NCI-H1930 (cell line): ENCODE measurements at places on chromosomes 5 and 9.

DNA sequence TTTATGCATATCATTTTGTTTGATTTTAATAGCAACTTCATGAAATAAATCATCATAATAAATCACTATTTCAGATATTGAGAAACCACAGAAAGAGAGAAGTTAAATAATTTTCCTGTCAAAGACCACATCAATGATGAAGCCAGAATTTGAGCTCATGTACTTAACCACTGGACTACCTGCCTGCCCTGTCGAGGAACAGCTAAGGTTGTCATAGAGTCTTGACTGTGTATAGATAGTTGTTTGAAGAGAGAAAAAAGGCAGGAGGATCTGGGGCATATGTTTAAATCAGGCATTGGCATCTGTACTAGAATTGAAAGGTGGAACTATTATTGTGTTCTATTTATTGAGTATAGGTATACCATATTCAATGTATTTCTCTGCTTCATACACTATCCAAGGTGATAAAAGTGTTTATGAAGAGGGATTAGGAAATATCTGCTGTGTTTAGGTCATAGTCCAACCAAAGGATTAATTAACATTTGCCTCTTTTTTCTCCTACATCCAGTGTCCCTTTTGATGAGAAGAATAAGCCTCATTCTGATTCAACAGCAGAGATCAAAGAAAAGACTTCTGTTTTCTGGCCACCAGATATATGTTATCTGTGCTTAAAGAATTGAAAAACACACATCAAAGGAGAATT lies 37.3 kb upstream of the CDKN2B start:
- DNase-seq = no peak

- no peak for DNase-seq
Observed at GRCh38 chr9:72313507-72313906, 51.5 kb downstream of the ZFAND5 start.

GRCh38 chr5:56277573-56277972 lies 44.4 kb upstream of the ANKRD55 start:
- DNase-seq = no peak

GRCh38 chr9:79735023-79735779 lies 163.4 kb downstream of the TLE4 start:
- DNase-seq = no peak

GRCh38 chr5:150121448-150122157 lies 34.0 kb downstream of the PDGFRB start:
- no peak for DNase-seq

DNA sequence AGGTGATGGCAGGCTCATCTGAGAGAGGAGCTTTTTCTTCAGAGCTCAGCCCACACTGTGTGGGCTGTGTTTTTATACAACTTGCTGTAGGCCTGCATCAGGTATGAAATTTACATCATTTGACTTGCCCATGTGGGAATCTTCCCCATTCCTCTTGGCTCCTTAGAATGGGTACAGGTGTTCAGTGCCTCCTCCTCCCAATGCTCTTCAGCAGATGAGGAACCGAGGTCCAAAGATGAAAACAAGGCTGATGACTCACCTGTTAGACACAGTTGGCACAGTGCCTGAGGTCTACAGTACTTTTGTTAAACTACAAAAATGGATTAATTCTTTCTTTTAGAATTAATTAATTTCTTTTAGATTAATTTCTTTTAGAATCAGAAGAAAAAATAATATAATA lies 20.8 kb downstream of the PAPPA start:
- no peak for DNase-seq

DNA sequence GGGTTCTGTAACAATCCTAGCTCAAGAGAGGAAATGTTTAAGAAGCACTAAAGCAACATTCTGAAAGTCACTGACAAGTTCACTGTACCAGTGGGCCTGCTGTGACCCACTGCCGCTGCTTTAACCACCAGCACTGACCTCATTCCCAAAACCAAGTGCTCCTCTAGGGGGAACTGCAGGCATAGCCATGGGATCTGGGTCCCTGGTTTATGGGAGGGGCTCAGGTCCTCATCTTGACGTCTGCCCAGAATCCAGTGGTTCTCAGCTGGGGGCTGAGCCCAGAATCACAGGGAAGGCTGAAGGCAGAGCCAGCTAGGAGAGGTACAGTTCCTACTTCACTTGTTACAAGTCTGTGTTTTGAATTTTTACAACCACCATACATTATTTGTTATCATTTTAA lies 36.1 kb upstream of the SLC2A8 start:
- DNase-seq = no peak

GRCh38 chr9:111036946-111037345 lies 1.3 kb downstream of the LPAR1 start:
- no peak for DNase-seq

DNA sequence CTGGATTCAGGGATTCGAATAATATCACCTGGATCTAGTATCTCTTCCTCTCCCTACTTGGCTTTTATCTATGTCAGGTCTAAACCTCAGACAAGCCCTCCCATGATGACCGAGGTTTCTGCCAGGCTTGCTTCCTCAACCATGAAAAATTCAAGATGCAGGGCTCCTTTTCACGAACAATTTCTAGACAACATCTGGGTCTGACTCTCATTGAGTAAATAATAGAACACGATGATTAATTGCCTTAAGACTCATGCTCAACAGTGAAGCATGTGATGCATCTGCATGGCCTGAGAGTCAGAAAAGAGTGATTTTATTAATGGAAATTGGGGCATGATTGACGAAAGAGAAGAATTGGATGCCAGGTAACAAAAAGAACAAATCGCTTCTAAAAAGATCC lies 277.2 kb upstream of the ZNF608 start:
- DNase-seq = no peak

GRCh38 chr9:89497257-89497963 lies 503 bp downstream of the SEMA4D start:
- DNase-seq = no peak

DNA sequence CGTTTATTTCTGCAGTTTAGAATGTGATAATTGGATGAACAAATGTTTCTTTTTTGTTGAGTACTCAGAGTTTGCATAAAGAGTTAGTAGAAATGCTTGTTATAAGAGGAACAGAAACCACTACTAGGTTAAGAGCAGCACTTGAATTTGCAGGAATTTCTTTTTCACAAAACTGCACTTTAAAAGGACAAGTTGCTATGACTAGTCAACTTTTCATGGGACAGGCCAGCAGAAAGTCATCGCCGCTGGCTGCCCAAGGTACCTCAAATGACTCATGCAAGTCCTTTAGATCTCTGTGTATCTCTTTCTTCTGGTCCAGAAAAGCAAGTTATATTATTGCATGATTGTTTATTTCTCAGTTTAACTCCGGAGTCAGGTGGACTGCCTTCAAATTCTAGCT lies 97.3 kb upstream of the HMHB1 start:
- DNase-seq = no peak

DNA sequence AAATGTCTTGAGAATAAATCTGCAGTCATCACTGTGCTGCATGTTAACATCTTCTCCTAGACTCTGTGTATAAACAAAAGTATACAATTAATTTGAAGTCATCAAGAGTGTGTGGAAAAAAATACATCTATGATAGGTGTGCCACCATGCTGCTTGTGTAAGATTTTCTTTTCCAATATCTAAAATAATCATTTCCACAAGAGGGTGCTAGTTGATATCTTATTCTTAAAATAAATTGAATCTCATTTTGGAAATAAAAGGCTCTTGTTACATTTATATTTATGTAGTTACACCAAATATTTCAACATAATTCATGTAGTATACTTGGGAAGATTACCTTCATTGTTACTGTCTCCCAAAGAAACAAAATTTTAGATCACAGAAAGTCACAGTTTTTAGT lies 14.1 kb upstream of the MOCS2 start:
- no peak for DNase-seq

DNA sequence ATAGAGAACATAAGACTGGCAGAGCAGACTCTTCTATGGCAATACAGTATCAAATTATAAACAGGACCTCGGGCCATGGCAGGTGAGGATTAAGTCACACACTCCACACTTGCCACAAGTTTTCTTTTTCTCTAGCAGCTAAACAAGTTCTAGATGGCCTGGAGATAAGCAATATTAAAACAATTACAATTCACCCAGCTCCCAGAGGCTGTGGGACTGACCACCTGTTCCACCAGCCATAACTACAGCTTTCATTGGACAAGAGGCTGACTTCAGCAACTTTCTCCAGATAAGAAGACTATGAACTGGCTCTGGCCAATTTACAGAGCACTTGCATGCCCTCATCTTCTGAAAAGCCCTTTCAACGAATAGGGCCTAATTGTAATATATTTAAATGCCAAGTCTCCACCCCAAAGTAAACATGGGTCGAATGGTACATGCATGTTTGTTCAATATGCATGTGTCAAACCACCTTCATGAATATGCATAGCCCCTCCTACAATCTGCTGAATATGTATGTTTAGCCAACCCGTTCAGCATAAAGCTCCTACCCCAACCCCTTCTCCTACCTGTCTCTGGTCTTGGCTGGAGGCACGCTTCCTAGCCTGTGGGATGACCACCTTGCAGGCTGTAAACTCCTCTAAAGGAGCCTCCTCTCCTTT lies 6.1 kb upstream of the CFAP157 start:
- no peak for DNase-seq

DNA sequence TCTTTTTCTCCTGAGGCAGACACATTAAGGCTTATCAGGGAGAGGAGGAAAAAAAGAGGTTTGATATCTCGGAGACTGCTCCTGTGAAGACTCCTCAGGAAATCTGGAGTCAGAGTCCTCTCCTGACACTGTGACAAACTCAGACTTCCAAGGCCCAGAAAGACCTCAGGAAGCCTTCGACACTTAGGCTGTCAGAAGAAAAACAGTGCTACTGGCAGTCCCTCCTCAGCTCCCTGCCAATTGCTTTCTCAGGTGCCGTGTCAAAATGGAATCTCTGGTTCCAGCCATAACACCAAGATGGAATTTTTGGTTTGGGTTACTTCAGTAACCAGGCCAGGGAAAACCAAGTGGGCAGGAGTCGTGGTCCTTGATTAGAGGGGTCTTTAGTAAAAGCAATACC lies 4.1 kb downstream of the STK10 start:
- DNase-seq = no peak

GRCh38 chr9:4864234-4864661 lies 71.5 kb downstream of the RCL1 start:
- no peak for DNase-seq

- no peak for DNase-seq
Observed at GRCh38 chr5:166625210-166625865, 1666.1 kb upstream of the WWC1 start.

- no peak for DNase-seq
Observed at GRCh38 chr5:55926476-55926875, 68.3 kb downstream of the IL6ST start.

GRCh38 chr9:121295662-121296191 lies 27.8 kb downstream of the GSN start:
- no peak for DNase-seq

DNA sequence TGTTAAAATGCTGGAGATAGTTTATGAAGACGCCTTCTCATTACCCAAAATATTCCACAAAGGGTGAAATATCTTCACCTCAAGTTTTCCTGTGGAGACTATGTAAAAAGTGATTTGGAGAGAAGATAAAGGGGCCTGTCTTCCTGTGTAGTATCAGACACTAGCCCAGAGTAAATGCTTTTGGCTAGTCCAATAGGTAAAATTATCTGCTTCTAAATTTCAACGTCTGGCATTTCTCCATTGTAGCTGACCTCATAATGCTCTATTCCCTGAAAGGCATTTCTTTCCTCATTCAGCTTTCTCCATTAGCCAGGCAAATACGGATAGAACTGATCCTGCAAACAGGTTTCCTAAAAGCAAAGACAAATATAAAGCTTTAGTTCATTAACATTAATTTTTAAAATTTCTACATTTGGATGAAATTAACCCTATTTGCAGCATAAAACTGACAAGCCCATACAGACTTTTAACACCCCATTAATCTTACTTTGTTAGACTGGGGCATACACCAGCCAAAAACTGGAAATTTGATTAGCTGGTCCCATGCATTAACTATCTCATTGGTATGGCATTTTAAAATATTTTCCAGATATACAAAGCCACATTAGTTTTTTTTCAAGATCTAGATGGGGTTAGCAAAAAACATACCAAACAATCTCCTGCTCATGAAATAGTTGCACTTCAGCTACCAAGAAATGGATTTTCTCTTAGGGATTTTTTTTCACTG lies 548.8 kb downstream of the EFNA5 start:
- DNase-seq = no peak

- DNase-seq = no peak
Observed at GRCh38 chr9:21991072-21991959, 2.9 kb downstream of the CDKN2A start.

DNA sequence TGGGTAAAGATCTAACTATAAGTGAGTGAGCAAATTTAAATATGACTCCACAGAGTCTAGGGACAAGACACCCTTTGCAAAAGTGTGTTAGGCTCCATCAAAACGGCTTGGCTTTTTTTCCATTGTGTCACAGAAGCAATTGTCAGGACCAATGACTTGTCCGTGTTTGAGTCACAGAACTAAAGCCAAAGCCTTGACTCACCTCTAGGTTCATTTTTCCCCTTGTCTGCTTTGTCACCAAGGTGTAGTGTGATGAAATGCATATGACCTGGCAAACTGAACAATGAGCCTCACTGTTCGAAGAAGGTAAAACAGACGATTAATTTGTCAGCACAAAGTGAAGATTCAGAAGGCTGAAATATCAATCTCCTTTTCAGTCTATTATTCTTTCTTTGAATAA lies 331.0 kb downstream of the GLIS3 start:
- no peak for DNase-seq

- DNase-seq = no peak
Observed at GRCh38 chr5:131548176-131548575, 86.9 kb downstream of the RAPGEF6 start.

DNA sequence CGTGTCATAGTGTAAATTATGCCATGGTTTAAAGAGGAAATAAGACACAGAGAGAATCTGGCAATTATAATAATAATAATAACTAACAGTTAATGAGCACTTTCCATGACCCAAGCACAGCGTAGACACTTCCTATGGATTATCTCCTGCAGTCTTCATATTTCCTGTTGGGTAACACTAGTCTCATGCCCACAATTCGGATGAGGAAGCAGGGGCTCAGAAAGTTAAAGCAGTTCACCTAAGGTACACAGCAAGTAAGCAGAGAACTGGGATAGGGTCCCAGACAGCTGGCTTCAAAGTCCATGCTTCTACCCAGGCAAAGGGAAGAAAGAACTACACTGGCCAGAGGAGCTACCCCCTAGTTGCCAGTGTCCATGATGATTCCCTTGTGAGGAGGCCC lies 27.9 kb upstream of the TGFBI start:
- no peak for DNase-seq

- no peak for DNase-seq
Observed at GRCh38 chr9:89822996-89823395, 218.2 kb downstream of the GADD45G start.

GRCh38 chr9:130351343-130351742 lies 85.8 kb downstream of the HMCN2 start:
- no peak for DNase-seq

GRCh38 chr5:160800375-160801275 lies 51.4 kb downstream of the ATP10B start:
- DNase-seq = no peak

DNA sequence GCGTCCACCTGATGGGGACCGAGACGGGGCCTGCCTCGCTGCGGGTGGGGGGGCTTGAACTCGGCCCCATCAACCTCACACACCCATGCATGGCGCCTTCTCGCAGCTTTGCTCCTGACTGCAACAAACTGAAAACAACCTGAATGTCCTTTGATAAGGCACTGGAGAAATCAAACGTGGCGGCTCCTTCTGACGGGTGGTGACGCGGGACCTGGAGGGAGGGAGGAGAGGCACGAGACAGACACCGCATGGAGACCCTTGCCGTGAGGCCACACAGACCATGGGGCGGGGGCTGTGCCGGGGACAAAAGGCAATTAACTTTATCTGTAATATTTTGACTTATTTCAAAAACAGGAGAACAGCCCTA lies 48.6 kb downstream of the NACC2 start:
- no peak for DNase-seq

- DNase-seq = no peak
Observed at GRCh38 chr9:129102791-129103594, 7.6 kb downstream of the CRAT start.
